ENCODE measurements at places on chromosomes 2 and 18.

DNA sequence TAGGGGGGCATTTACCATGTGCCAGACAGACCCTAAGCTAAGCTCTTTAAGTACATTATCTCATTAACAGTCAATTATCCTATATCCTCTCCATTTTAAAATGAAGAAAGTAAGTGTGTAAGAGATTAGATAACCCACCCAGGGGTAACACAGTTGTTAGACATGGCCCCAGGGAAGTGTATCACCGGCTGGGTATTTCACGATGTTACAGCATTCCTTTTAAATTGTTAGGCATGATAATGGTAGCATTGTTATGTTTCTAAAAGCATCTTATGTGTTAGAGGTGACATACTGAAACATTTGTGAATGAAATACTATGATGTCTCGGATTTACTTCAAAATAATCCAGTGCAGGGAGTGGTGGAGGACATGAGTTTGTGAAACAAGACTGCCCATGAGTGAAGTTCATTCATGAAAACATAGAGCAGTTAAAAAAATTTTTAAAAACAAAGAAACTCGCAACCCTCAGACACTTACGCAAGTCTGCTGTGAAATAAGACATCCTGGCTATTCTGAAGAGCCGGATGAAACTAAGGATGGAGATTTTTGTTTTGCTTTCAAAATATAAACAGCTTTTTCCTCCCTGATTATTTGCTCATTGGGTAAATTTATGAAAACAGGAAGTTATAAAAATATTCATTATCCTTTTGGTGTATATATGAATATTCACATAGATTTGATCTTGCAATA lies 54.9 kb downstream of the IL1RL2 start:
- no peak for DNase-seq

GRCh38 chr2:100185105-100185504 lies 42.7 kb upstream of the AFF3 start:
- no peak for DNase-seq

DNA sequence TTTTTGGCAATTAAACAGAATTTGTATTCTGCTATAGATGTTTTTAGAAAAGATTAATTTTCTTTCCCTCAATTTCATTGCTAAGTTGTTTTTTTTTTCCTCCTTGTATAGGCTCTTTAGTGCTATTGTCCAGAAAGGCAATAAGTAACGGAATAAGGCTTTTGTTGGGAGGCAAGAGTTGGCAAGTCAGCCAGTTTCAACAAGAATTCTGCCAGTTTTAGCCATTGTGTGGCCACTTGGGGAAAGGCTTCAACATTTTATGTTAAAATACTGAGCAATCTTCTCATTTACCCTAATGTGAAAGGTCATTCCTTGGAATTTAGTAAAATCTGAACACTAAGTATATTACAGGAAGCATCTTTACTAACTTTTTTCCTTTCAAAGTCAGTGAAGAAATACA lies 9.6 kb downstream of the CALCRL start:
- DNase-seq, result no peak

- DNase-seq, result no peak
Measured at GRCh38 chr2:70522627-70523026, 31.0 kb downstream of the TGFA start.

- DNase-seq, result no peak
Measured at GRCh38 chr18:10379522-10379921, 74.9 kb upstream of the APCDD1 start.

DNA sequence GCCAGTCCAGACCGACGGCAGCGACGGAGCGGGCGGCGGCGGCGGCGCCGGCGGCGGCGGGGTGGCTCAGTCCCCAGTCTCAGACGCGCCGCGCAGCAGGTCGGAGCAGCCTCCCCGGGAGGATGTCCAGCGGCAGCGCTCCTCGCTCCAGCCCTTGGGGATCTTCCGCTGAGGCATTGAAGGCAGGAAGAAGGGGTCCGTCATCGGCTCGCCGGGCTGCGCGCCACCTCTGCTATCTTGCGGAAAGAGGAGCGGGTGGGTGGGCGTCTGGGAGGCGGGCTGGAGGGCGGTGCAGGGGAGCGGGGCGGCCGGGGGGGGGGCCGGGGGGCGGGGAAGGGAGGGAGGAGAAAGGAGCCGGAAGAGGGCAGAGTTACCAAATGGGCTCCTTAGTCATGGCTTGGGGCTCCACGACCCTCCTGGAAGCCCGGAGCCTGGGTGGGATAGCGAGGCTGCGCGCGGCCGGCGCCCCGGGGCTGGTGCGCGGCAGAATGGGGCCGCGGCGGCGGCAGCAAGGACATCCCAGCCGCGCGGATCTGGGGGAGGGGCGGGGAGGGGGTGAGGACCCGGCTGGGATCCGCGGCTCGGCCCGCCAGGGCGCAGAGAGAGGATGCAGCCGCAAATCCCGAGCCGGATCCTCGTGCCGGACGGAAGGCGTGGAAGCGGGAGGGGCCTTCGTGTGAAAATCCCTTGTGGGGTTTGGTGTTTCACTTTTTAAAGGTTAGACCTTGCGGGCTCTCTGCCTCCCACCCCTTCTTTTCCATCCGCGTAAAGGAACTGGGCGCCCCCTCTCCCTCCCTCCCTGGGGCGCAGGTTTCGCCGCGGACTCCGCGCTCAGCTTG lies at the start of gene NETO1:
NETO1 (minus strand) TSS at position 242 of the 839 bp plus-strand sequence. CDS start 696 bp downstream, outside the sequence.
- no peak for DNase-seq

- no peak for DNase-seq
Measured at GRCh38 chr2:18987592-18988073, 370.8 kb downstream of the OSR1 start.

Measured in GF-D8 (cell line).